ENCODE measurements at places on chromosomes 1 and 21.

GRCh38 chr1:7659514-7659913 is 111.6 kb upstream of the VAMP3 start:
- no peak for DNase-seq

DNA sequence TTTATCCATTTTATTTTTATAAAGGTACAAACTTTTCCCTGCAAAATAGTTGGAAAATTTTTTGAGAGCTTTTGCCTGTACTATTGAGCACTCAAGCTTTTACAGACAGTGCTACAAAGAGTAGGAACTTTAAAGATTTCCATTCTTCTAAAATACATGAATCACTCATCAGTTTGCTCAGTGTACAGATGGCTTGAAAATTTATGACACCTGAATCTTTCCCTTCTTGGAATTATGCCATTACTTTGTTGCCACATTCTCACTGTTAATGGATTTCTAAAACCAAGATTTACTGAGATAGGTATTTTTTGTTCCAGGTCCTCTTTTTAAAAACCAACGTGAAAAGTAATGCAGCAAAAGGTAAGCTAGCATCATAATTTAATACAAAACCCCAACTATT is 76.0 kb downstream of the GPATCH2 start:
- no peak for DNase-seq

- no peak for DNase-seq
Measured at GRCh38 chr1:110123224-110123623, 11.0 kb downstream of the UBL4B start.

- no peak for DNase-seq
Measured at GRCh38 chr1:26848499-26848898, 14.4 kb upstream of the SFN start.

DNA sequence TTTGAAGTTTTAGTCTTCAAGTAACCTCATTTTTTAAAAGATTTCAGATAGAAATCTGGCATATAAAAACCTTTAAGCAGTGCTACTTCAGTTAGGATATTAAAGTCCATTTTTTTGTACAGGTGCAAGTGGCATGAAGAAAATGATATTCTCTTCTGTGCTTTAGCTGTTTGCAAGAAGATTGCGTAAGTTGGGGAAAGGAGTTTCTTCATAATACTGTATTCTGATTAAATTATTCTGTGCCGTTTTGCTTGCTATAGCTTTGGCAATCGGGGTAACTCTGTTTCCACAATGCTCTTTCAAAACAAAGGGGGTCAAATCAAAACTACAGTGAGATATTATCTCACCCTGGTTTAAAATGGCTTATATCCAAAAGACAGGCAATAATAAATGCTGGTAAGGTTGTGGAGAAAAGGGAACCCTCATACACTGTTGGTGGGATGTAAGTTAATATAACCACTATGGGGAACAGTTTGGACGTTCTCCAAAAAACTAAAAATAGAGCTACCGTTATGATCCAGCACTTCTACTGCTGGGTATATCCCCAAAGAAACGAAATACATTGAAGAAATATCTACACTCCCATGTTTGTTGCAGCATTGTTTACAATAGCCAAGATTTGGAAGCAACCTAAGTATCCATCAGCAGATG is 27.1 kb downstream of the MAEL start:
- no peak for DNase-seq

- no peak for DNase-seq
Measured at GRCh38 chr1:234734412-234734835, 124.4 kb upstream of the IRF2BP2 start.

GRCh38 chr1:24235921-24236788 is 49.1 kb upstream of the IFNLR1 start:
- no peak for DNase-seq

DNA sequence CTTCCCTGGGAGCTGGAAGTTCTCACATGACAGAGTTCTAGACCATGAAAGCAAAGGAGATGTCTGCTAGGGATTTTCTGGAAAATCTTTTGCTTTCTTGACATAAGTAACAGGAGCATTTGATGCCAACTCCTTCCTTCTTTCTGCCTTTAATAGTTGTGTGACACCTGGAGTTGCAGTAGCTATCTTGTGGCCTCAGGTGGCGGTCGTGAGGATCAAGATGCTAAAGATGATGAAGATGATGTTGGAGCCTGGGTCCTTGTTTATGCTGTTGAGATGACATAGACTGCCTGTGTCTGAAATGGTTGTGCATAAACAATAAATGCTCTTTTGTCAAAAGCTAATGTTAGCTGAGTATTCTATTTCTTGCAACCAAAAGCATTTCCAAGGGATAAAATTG is 32.7 kb upstream of the KIRREL1 start:
- DNase-seq, result no peak

DNA sequence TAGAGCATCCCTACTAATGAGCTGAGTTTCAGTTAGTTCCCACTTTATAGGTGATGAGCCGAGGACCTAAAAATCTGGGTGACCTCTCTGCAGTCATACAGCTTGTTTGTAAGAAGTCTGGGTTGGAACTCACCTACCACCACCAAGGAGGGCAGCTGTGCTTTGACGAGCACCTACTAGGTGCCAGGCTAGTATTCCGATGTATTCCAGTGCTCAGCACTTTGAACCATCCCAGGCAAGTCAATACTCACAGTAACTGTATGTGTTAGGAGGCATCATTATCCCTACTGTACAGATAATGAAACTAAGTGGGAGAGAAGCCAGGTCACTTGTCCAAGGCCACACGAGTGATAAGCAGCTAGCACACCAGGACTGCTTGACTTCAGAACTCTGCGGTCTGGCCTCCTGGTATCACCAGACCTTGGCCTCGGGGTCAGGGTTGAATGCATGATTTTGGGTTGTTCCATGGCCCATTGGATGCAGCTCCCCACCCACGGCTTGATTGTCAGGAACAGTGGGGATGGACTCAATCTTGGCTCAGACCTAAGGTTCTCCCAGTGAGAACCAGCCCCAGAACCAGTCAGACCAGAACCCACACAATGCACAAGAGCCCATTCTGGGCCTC is 20.7 kb downstream of the ECE1 start:
- no peak for DNase-seq

DNA sequence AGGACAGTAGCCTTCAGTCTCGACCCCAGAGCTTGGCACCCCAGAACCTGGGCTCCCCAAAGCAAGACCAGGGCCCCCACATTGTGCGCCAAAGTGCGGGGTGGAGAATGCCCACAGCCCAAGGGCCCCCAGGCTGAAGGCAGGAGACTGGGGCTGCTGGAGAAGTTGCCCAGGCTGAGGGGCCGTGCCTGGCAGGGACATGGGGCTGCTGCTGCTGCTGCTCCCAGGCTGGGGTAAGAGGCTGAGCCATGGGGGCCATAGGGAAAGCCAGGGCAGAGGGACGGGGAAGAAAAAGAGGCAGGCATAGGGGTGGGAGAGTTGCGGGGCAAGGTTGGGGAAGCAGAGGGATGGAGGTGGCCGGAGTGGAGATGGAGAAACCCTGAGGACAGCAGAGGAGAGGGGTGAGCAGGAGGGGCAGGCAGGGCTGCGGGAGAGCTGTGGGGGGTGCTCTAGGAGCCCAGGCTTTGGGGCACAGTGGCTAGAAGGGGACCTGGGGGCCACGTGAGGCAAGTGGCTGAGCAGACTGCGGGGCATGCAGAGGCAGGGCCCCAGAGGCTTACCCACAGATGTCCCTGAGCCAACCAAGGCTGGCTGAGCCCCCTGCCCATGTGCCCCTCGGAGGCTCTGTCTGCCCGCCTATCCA is 18.9 kb downstream of the SLC27A3 start:
- DNase-seq, result no peak

- DNase-seq, result no peak
Measured at GRCh38 chr1:212964102-212964501, 13.8 kb downstream of the VASH2 start.

DNA sequence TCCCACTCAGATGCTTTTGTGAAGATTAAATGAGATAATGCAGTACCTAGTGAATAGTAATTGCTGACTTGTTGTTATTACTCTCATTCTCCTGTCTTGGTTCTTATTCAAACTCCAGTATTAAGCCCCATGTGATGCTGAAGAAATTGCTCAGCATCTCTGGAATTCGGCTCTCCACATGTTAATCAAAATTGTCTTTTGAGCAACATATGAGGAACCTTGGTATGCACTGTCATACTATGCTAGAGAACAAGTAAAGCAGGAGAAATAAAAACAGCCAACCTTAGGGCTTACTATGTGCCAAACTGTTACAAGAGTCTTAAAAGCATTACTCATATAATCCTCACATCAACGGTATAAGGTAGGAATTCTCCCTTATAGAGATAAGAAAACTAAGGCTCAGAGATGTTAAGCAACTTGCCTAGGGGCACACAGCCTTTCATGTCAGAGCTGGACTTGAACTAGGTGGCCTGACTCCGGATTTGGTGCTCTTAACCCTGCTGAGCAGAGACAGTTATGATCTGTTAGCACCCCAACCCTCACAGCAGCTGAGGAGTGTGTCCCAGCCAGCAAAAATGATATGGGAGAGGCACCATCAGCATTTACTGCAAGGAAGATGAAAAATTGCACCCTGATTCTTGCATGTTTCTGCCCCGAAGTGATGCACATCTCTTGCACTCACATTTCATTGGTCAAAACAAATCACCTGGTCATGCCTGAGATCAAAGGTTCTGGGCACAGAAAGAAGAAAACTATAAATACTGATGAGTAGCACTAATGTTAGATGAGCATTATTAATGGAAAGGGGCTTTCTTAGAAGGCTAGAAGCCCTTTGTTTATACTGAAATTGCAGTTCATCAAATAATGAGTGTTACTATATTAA is 102.3 kb downstream of the OMA1 start:
- DNase-seq, result no peak

DNA sequence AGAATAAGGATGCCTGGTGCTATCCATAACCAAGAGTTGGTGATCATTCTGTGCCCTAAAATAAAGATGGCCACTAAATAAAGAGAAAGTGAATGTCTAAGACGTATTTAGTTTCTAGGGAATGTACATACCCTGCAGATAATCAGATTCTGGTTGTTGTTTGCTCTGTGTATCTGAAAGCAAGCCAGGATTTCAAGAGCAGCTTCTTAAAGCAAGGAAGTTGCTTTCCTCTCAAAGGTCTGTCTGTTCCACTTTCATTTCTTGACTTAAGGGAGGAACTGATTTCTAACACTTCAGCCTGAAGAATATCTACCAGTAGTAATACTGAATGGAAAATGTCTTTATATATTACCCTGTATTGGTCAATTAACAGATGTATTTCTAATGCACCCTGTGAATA is 88.8 kb downstream of the KIF1B start:
- no peak for DNase-seq

DNA sequence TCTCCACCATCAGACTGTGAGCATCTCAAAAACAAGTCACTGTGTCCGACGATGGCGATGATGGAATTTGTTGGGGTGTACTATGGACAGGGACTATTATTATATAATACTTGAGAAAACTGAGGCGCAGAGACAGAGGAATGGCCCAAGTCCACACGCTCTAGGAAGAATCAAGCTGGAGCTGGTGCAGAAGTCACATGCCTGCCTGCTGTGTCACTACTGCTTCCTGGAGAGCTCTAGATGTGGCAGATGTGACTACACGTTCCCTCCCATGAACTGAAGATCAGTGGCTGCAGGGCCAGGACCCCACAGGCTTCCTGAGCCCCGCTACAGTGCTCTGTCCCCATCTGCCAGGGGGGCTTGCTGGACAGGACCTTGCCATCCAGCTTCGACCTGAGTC is 56.9 kb downstream of the TRABD2B start:
- no peak for DNase-seq

GRCh38 chr1:19893687-19894086 is 11.5 kb downstream of the OTUD3 start:
- no peak for DNase-seq

DNA sequence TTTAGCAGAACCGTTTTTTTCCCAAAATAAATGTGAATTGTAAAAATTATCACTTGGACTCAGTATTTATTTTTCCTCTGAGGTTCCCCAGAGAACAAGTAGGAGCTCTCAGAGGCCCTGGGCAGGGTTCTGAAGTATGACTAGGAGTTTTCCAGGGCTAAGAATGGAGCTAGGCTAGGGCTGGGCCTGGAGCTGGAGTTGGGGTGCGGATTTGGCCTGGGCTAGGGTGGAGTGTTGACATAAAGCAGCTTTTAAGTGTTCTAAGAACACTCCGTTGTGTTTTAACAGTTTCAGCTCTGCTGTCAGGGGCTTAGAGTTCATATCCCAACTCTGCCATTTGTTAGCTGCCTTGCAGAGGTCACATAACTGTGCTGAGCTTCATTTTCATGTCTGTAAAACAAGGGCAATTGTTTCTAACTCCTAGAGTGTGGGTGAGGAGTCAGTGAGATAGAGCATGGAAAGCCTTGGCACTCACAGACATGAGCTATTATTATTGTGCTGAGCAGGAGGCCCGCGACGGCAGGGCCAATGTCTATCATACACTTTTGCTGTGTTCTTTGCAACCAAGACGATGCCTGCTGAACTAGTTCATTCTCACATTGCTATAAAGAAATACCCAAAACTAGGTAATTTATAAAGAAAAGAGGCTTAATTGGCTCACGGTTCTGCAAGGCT is 51.1 kb downstream of the LACTBL1 start:
- no peak for DNase-seq

DNA sequence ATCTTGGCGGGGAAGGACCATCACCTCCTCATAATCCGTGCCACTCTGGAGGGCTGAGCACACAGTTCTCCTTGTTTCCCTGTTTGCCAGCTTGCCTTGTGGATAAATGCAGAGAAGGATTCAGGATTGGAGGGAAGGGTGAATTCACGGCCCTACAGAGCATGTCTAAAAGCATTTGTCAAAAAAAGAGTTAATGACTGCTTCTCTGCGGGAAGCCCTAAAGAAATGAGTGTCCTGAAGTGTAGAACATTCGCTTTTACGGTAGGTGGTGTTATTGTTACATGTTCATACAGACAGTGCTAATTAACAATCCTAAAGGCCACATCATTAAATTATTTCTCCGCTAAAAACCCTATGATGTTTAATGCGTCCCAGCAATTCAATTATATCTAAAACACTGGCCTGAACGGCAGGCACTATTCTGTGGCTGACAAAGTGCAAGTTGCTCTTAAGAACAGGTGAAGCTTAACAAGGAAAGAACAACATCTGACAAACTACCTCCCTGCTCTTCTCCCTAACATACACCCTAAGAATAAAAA is 112.3 kb upstream of the NFIA start:
- no peak for DNase-seq

GRCh38 chr1:51175278-51175677 is 60.8 kb upstream of the RNF11 start:
- DNase-seq, result no peak

DNA sequence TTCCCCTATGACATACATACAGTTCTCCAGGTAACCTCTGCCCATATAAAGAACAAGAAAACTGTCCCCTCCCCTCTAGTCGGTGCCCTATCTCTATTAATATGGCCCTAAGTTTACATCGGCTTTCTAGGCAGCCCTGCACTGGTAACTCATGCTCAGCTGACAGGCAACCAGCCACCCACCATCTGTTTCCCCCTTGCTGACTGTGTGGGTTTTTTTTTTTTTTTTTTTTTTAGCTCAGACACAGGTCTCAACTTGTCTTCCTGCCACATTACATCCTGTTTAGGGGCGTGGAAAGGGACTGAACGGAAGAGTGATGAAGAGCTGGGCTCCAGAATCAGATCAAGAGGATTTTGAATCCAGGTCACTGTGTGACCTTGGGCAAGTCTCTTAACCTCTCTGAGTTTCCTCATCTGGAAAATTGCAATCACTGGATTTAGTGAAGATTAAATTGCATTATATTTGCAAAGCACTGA is 14.0 kb downstream of the LAPTM5 start:
- DNase-seq, result peak; percentile 92
